ENCODE measurements at places on chromosomes 2 and 18.

DNA sequence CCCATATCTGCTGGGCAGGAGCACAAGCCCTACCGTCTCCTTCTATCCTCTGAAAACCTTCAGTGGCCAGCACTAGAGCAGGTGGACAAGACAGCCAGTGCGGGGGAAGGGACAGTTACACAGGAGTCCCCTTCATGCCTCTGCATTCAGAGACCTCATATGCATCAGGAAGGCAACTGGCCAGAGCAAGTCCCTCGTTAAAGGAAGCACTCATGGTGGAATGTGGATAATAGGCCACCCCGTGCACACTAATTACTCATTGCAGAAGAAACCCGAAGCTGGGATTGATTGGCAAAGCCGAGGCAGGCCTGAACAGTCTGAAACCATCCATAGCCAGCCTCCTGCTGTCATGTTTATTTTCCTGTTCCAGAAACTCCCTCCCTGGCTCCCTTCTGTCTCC, 11.2 kb downstream of the KIAA2012 start:
- no peak for DNase-seq

DNA sequence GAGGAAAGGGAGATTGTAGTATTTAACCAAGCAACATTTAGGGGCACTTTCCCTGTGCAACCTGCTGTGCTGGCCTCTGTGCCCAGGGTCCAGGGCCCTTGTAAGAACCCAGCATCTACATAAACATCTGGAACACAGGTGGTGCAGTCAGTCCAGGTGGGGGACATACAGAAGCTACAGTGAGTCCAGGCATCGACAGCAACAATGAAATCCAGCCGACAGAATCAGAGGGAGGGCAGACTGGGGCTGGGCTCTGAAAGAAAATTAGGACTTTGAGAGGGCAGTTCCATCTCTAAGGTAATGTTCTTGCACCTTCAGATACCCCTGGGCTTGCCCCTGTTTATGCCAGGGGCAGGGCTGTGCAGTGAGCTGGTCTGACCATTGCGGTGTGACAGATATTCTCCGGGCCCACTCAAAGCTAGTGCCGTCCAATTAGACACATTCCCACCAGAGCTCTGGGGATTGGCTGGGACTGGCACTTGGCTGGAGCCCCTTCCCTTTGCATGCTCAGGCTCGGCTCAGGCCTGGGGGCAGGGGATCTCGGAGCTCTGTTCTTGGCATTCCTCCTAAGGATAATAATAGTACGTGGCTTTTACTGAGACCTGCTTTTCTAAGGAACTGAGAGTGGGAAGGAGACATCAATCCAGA, 5.4 kb downstream of the LBH start:
- no peak for DNase-seq

DNA sequence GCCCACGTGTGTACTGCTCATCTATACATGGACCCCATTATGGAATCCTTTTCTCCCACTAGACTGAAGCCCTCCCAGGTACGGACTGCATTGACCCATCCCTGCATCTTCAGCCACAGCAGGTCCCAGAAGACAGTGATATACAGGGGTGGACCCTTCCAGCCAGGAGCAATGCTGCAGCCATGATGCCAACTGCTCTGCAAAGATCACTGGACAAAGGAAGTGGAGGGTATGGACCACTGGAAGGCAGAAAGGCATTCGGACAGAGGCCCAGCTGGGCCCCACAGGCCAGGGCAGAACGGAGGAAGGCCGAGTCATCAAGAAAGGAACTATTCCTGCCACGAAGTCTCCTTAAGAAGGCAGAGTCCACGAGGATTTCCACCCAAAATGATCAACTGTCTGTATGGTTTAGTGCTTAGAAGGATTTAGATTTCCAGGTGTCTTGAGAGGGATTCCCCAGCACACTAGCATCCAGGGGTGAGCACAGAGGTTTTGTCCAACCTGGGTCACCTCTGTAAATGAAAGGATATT, 93.4 kb downstream of the TWIST2 start:
- DNase-seq, result no peak

- no peak for DNase-seq
Measured at GRCh38 chr18:4821801-4822200, 366.7 kb upstream of the DLGAP1 start.

DNA sequence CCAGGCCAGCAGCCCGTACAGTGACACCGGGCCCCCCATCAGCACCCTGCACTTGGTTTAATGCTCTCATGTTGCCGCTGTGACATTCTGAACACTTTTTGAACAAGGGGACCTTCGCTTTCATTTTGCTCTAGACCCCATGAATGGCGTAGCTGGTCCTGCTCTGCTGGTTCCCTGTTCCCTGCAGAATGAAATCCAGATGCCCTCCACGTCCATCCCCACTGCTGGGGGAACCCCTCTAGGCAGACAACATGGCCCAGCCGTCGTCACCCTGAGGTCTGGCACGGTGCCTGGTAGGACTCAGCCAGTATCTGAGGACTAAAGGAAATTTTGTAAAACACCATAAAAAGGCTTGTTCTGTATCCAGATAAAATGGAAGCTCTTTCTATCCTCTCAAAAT, 128.6 kb downstream of the KCTD1 start:
- DNase-seq, result no peak

- DNase-seq, result no peak
Measured at GRCh38 chr2:216474925-216475670, 23.5 kb upstream of the RPL37A start.

DNA sequence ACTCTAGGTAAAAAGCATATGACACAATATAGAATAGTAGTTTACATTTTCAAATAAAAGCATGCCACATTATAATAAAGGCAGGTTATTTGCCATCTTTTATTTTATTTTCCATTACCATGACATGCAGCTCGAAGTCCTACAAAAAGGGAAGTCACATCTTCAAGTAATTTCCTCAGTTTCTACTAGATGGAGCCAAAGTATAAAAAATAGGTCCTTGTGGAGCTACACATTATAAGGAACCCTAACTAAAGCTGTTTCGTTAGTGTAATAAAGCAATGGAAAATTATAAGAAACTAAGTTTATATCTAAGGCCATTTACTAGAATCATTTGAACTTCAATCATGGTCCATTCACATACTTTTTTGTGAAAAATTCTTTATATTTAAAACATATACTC, 674.5 kb downstream of the KCNJ3 start:
- no peak for DNase-seq

- DNase-seq, result no peak
Measured at GRCh38 chr2:64015391-64015790, 3.8 kb downstream of the VPS54 start.

- no peak for DNase-seq
Measured at GRCh38 chr2:118430510-118431164, 342.4 kb downstream of the INSIG2 start.

DNA sequence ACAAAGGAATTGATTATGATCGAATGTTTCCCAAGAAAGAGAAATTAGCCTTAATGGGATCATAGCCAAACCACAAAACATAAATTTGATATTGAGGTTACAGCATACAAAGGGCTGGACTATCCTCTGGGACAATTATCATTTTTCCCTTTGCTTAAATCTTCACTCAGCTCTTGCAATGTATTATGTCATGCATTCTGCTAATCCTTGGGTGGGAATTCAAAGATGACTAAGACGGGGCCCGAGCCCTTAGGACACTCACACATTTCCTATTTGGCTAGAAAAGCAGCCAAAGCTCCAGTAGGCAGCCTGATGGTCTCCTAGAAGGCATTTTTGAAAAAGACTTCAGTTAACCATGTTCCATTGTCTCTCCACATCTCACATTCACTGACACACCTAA, 17.2 kb upstream of the NMI start:
- DNase-seq, result no peak

- no peak for DNase-seq
Measured at GRCh38 chr2:221731432-221732145, 159.5 kb upstream of the EPHA4 start.

GRCh38 chr2:120852200-120852815, 116.6 kb downstream of the GLI2 start:
- no peak for DNase-seq

- DNase-seq, result no peak
Measured at GRCh38 chr2:65831509-65831908, 399.1 kb upstream of the SPRED2 start.

DNA sequence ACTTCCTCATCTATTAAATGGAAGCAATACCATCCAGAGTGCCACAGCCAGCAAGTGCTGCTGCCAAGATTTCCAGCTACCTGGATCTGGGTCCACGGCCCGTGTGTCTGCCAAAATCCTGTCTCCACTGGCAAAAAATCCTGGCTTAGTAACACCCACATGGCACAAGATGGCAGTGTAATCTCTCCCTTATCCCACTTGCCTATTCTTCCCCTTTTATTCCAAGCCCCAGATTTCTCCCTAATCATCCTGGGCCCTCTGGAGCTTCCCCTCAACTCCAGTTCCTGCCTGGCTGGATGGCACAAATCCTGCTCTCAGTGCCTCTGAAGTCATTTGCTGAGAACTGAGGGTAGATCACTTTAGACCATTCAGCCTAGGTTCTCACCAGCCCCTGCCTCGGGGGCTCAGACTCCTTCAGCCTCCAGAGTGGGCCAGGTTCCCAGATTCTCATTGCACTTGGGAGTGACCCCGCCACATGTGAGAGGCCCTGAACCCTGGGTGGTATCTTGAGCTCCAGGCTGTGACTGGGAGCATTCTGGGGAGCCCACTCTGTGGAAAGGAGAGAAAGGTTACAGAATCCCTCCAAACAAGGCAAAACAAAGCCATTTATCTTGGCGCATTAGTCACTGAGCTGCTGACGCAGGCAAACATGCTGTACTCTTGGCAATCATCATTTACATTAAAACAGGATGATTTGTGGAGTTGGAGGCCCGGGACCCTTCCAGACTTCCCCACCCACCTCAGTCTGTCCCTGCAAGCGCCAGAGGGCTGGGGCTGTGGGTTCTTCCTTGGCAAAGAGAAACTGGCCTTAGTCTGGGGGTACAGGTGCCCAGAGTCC, 325.8 kb downstream of the DYSF start:
- DNase-seq, result no peak

DNA sequence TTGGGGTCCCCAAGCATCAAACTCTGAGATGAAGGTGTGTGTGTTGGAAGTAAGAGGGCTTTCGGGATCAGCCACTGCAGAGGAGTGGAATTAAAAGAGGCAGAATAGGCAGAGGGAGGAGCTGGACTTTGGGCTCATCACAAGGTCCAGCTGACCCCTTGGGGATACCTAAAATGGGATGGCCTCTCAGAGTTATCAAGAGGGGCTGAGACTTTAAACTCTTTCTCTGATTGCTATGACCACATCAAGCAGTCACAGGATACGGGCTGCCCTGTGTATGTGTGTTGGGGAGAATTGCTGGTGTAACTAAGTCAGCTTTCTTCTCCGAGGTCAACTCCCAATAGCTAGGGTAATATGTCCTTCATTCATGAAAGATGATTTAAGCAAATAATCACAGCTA, 127.7 kb upstream of the SLC14A2 start:
- no peak for DNase-seq

DNA sequence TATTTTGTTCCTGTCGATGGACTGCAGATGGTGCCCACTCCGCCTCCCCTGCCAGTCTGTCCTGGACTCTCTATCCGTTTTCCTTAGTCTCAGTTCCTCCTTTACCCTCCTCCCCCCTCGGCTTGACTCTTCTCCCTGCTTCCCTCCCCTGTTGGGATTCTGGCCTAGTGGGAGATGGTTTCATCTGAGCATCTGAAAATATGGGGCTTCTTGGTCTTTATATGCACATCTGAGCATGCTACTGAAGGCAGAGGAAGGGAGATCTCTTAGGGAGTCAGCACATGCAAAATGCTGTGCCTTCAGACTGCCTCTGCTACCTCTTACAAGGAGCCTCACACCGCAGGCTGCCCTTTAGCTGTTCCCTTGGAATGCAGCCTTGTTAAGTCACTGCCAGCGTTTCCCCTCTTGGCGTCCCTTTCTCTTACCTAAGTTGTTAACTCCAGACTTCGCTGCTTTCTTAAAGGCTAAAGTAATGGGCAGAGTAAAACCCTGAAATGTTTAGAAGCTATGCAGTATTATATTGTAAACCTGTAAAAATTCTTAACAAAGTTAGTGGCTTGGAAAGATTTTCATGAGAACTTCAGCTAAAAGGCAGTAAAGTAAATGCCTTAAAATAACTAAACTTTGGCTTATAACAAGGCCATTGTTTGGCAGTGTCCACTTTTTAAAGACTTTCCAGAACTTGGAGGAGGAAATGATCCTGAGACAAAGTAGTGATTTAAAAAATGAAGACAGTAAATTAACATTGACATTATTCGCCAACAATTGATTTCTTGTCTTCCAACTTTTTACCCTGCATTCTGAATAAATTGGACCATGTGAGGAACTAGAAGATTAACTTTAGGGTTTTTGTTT, 49.8 kb downstream of the LDLRAD4 start:
- no peak for DNase-seq

DNA sequence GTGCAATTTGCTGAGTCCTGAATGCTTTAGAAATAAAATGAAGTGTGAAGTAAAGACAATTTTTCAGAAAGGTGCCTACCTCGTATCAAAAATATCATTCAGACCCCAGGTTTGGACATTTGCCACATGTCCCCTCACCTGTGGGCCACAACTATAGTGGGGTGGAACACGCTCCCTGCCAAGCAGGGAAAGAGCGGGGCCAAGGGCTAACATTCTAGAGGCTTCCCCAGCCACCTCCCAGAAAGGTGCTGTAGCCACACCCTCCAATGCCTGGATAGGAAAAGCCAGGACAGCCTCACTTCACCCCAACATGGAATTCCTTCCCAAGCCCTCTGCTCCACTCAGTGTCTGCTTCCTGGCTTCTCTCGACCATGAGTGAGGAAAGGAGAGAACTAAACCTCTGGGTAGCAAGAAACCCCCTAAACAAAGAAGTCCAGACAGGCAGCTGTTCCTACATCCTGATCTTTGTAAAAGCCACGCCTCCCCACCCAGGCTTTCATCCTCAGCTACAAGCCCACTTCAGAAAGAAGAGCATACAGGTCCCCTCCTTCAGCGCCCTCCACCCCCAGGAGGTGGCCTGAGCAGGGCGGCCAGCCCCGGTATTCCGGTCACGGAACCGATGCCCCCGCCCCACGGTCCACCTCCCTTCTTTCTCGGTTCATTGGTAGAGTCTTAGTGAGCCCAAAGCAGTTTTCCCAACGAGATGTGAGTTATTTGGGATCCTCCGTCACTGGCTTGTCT, 2.1 kb downstream of the COL6A3 start:
- DNase-seq, result no peak

GRCh38 chr2:15073664-15074063, 441.1 kb downstream of the LRATD1 start:
- no peak for DNase-seq

GRCh38 chr2:22885245-22885644, 499.7 kb upstream of the KLHL29 start:
- no peak for DNase-seq

DNA sequence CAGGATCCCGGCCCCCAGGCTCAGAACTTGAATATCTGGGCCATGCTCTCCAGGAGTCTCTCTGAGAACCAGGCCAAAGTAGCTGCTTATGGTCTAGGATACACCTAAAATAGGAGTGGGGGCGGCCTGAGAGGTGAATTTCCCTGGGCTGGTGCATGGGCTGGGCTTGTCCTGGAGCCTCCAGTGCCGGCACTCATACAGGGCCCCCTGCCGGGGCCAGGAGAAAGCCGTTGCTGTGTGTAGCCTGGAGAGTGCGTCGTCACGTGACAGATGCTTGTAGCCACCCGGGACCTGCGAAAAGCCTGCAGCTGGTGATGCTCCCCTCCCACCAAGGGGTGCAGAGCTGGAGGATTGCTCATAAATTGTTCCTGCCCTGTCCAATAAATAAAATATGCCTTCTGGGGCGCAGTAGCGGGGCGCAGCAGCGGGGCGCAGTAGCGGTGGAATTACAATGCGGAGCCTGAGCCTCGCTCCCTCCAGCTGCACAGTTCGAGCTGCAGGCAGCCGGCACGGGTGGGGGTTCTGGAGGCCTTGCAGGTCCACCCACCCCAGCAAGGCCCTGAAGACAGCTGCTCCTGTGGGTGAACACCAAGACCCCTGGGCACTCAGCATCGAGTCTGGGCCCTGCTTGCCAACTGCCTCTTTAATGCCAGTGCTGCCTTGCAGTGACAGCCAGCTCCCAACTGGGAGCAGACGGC, 289.9 kb downstream of the NDUFA10 start:
- peak; percentile 25 for DNase-seq
